ENCODE measurements at places on chromosomes 11 and 22. TPM values are rescaled to one million over a fixed set of nuclear protein-coding genes. Genes with fewer than 3 reads are reported as not detected.

Gene WT1
- total RNA-seq = not detected

DNA sequence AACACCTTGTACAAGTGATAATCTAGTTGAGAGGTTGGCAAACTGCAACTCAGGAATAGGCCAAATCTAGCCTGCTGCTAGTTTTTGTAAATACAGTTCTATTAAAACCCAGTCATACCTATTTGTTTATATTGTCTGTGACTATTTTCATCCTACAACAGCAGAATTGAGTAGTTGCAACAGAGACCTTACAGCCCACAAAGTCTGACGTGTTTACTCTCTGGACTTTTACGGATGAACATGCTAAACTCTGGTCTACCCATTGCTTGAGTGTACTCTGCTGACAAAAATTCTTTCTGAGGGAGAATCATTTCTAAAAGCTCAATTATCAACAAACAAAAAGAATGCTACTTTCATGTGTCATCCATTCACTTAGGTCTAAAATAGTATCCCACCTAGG is 287.0 kb downstream of the DYNC2H1 start:
- H3K36me3 ChIP-seq = no peaks in the 10 kb centered on the region
- no peak overlapping the region for H3K4me3 ChIP-seq
- no peak for DNase-seq
- H3K27me3 ChIP-seq = no peaks in the 10 kb centered on the region
- H3K4me1 ChIP-seq = no peaks in the 10 kb centered on the region

DNA sequence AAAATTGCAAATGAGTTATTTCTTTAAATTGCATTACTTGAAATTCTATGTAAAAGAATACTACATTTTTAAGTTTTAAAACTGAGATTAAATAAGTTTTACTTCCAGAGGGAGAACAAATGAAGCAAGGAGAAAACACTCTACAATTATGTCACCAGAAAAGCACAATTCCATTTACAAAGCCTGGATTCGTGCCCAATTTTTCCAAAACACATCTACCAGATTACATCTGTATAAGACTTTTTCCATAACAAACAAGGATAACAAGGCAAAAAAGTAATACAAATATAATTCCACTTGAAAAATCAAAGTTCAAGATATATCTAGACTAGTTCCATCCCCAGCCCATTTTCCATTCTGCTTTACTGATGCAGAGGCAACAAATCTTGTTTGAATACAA is 40.5 kb downstream of the MTMR2 start:
- no peaks in the 10 kb centered on the region for H3K27me3 ChIP-seq
- DNase-seq = no peak
- H3K36me3 ChIP-seq = no peaks in the 10 kb centered on the region
- H3K27ac ChIP-seq = no peak overlapping the region
- no peak overlapping the region for H3K4me3 ChIP-seq
- no peaks in the 10 kb centered on the region for H3K4me1 ChIP-seq

- no peaks in the 10 kb centered on the region for H3K4me1 ChIP-seq
- H3K36me3 ChIP-seq = no peaks in the 10 kb centered on the region
- no peak for DNase-seq
- H3K27me3 ChIP-seq = no peaks in the 10 kb centered on the region
- H3K4me3 ChIP-seq = no peak overlapping the region
Measured at GRCh38 chr11:8928981-8929615, 3.6 kb downstream of the C11orf16 start.

Gene CD6
- total RNA-seq = 15.7 TPM

- H3K4me3 ChIP-seq = no peak overlapping the region
- H3K4me1 ChIP-seq = no peaks in the 10 kb centered on the region
- no peak overlapping the region for H3K27ac ChIP-seq
- H3K27me3 ChIP-seq = no peaks in the 10 kb centered on the region
- no peaks in the 10 kb centered on the region for H3K36me3 ChIP-seq
- no peak for DNase-seq
Measured at GRCh38 chr11:45409587-45409986, 123.4 kb upstream of the SYT13 start.

- H3K36me3 ChIP-seq = peaks cover 55% of the 10 kb centered on the region
- no peaks in the 10 kb centered on the region for H3K27me3 ChIP-seq
- no peak overlapping the region for H3K4me3 ChIP-seq
Measured at GRCh38 chr11:134157451-134157850, 66.3 kb downstream of the NCAPD3 start.

DNA sequence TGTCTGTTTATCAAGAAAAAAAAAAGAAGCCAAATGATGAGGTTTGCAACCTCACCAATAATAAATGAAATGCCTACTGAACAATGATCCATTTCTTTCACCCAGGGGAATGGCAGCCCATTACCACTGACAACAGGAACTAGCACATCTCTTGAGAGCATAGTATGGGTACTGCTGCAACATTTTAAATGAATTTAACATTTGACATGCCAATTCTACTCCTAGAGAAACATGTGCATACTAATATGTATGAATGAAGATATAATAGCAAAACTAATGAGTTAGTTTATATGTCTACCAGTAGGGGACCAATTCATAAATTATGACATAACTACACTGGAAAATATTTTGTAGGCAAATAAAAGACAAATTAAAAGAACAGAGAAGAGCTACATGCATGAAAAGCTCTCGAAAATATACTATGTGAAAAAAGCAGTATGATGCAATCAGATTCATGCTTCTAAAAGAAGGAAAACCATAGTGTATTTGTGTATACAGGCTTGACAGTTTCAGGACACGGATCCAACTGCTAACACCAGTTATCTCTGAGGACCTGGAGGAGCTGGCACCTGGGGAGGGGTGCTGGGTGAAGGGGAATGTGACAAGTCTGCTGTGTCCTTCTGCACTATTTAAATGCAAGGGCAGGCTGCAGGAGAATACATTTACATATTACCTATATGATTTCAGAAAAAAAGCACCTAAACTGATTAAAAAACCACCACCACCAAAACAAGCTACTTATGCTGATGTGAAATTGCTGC is 6.9 kb downstream of the SMCO4 start:
- DNase-seq = no peak
- no peak overlapping the region for H3K4me3 ChIP-seq
- H3K27me3 ChIP-seq = no peaks in the 10 kb centered on the region
- no peaks in the 10 kb centered on the region for H3K36me3 ChIP-seq

Gene KRTAP5-2
- total RNA-seq = not detected

DNA sequence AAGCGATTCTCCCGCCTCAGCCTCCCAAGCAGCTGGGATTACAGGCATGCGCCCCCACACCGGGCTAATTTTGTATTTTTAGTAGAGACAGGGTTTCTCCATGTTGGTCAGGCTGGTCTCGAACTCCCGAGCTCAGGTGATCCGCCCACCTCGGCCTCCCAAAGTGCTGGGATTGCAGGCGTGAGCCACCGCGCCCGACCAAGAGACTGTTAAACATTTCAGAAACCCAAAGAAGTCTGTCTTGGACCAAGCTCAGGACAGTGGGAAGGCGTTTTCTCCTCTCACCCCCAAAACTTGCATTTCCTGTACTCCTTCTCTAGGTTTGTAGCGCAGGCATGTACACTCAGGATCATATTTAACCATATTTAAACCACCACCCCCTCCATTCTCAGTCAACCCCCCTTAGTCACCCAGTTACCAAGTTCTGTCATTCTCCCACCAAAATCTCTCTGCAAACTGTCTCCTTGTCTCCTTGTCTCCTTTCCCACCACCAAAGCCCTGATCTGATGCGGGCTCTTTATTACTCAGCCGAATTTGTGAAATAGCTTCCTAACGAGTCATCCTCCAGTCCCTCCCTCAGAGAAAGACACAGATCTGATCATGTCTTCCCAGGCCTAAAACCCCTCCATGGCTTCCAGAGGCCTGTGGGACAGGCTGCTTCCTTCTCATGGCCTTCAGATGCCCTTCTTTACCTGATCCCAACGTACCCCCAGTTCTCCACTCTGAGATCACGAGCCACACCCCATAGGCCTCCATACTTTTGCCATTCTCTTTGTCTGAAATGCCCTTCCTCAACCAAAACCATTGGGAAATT is 29.0 kb upstream of the CREB3L1 start:
- no peak for DNase-seq
- no peaks in the 10 kb centered on the region for H3K36me3 ChIP-seq
- H3K27me3 ChIP-seq = no peaks in the 10 kb centered on the region

DNA sequence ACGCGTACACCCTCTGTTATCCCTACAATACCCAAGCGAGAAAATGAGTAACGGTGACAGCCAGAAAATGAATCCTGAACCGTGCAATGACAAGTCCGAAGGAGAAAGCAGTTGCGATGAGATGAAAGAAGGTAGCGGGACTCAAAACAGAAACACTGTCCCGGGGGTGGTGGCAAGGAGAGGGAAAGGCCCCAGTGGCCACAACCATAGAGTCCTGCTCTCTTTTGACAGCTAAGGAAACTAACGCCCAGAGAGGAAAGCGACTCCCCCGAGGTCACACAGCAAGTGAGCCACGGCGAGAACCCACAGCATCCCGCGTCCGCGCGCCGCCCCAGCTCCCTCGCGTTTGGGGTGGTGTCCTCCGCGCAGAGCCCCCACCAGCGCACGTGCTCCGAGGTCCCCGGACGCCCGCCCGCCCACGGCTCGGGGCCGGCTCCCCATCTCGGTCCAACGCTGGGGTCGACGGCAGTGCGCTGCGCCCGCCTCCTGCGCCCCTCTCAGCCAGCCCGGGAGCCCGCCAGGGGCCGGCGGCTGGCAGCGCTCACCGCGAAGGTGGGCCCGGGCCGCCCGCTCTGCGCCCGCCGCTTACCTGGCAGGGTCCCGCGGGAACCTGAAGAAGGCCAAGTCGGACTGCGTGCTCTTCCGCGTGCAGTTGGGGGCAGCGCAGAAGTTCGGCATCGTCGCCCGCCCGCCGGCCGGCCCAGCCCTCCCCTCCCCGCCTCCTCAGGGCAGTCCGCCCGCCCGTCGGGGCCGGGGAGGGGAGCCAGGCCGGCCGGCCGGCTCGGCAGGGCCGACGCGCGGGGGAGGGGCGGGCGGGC is 564 bp downstream of the THAP12 start:
- H3K27ac ChIP-seq = peak overlapping the region; percentile 87
- peak overlapping the region; percentile 78 for H3K4me3 ChIP-seq
- H3K27me3 ChIP-seq = no peaks in the 10 kb centered on the region
- H3K4me1 ChIP-seq = peaks cover 9% of the 10 kb centered on the region
- H3K36me3 ChIP-seq = no peaks in the 10 kb centered on the region

GRCh38 chr22:25780673-25781072 is 38.7 kb downstream of the MYO18B start:
- no peaks in the 10 kb centered on the region for H3K36me3 ChIP-seq
- no peak overlapping the region for H3K4me3 ChIP-seq
- no peaks in the 10 kb centered on the region for H3K4me1 ChIP-seq
- no peak for DNase-seq
- H3K27ac ChIP-seq = no peak overlapping the region

DNA sequence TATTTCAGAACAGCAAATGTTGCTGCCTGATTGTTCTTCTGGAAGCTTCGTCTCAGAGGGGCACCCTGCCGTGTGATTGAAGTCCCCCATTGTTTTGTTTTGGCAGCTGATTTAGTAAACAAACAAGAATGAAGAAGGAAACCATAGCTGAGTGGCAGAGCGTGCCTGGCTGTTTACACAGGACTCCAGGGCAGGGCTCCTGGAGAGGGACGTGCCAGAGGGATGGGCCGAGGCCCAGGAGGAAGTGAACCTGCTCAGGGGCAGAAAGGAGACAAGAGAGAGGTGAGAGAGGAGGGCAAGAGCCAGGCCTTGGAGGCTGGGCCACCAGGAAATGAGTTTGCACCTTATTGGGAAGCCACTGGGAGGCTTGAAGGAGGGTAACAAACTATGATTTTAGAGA is 85.5 kb upstream of the B3GAT1 start:
- H3K4me1 ChIP-seq = no peaks in the 10 kb centered on the region
- H3K27me3 ChIP-seq = no peaks in the 10 kb centered on the region
- H3K27ac ChIP-seq = peak overlapping the region; percentile 17
- no peak overlapping the region for H3K4me3 ChIP-seq
- H3K36me3 ChIP-seq = no peaks in the 10 kb centered on the region

GRCh38 chr11:129392995-129393394 is 17.3 kb downstream of the BARX2 start:
- no peak overlapping the region for H3K4me3 ChIP-seq
- no peak overlapping the region for H3K27ac ChIP-seq
- H3K27me3 ChIP-seq = no peaks in the 10 kb centered on the region
- DNase-seq = no peak
- H3K4me1 ChIP-seq = no peaks in the 10 kb centered on the region

Gene VPREB1
- not detected for total RNA-seq

Gene SERPING1
- 29.9 TPM for total RNA-seq

Gene CLDN5
- 34.7 TPM for total RNA-seq

Gene NCF4
- 20.6 TPM for total RNA-seq

DNA sequence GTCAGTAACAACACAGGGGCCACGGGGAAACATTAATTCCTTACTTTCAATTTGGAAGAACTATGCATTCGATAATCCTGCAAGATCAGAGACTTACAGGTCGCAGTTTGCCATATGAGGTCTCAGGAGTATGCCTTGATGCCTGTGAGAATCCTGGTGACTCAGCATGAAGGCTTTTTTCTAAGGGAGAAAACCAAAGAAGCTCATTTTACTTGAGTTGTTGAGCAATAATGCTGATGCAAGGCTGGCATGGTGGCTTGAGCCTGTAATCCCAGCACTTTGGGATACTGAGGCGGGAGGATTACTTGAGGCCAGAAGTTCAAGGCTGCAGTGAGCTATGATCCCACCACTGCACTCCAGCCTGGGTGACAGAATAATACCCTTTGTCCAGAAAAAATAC is 26.6 kb downstream of the ATG16L2 start:
- H3K27me3 ChIP-seq = no peaks in the 10 kb centered on the region
- H3K36me3 ChIP-seq = no peaks in the 10 kb centered on the region
- H3K4me3 ChIP-seq = no peak overlapping the region
- no peak overlapping the region for H3K27ac ChIP-seq

Gene APOL5
- not detected for total RNA-seq

Gene OR51B5
- not detected for total RNA-seq

- H3K4me1 ChIP-seq = no peaks in the 10 kb centered on the region
- no peak overlapping the region for H3K27ac ChIP-seq
- H3K4me3 ChIP-seq = no peak overlapping the region
- DNase-seq = no peak
- no peaks in the 10 kb centered on the region for H3K27me3 ChIP-seq
Measured at GRCh38 chr11:57491371-57492061, 24.0 kb downstream of the SLC43A1 start.

GRCh38 chr22:37464181-37464580 is 22.0 kb downstream of the MFNG start:
- no peaks in the 10 kb centered on the region for H3K27me3 ChIP-seq
- no peak overlapping the region for H3K4me3 ChIP-seq

GRCh38 chr11:13661074-13661623 is 7.3 kb upstream of the FAR1 start:
- H3K27me3 ChIP-seq = no peaks in the 10 kb centered on the region
- H3K27ac ChIP-seq = no peak overlapping the region
- no peaks in the 10 kb centered on the region for H3K4me1 ChIP-seq
- H3K4me3 ChIP-seq = no peak overlapping the region
- H3K36me3 ChIP-seq = no peaks in the 10 kb centered on the region
- DNase-seq = no peak

Gene MAJIN
- not detected for total RNA-seq

DNA sequence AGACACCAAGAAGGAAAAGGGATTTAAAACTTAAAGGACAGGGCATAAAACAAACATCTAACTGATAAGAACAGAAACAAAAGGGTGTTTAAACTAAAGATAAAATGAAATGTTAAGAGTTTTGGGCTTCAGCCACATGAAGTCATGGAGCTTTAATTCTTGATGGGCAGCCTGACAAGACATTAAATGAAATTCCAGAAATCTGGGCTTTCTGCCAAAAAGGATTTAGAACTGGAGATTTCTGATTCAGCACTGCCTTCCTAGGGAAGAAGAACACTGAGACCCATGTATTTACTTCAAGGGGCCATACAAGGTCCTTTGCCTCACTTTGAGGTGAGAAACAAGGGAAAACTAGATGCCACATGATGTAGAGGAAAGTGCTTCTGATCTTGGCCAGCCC is 355.9 kb upstream of the RAG2 start:
- no peak overlapping the region for H3K4me3 ChIP-seq
- DNase-seq = no peak
- no peaks in the 10 kb centered on the region for H3K4me1 ChIP-seq
- H3K36me3 ChIP-seq = no peaks in the 10 kb centered on the region
